Mesothelial cell of epicardium (in vitro differentiated cells): ENCODE measurements at places on chromosomes 6 and 20. TPM values are rescaled to one million over a fixed set of nuclear protein-coding genes. Genes with fewer than 3 reads are reported as not detected.

GRCh38 chr6:135658481-135658880 is 160.9 kb upstream of the AHI1 start:
- DNase-seq, result no peak

DNA sequence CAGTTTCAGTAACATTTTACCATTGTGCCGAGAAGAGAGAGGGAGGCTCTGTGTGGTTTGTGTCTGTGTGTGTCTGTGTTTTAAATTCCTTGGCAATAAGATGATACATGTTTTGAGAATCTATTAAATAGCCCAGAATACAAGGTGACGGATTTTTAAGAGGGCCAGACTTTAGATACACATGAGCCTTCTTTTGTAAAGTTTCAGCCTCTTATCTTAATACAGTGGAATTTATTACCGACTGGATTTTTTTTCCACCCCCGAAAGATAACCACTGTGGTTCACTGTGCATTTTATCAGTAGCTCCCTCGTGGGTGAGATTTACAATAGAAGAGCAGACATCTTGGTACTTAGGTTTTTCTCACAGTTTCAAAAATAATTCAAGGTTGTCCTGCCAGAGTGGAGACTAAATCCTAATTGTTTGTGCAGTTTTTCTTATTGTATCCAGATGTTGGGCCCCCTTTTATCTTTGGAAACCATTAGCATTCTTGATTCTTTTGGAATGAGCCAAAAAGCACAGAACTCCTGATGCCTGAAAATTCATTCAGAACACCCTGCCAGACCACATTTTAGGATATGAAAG is 49.9 kb downstream of the STK4 start:
- no peak for DNase-seq

- no peak for DNase-seq
Observed at GRCh38 chr20:10610251-10610650, 63.5 kb downstream of the JAG1 start.

- DNase-seq, result no peak
Observed at GRCh38 chr20:62922451-62922921, 3.8 kb downstream of the DIDO1 start.

The JAG1 gene
- total RNA-seq, result 70.6 to 74.1 TPM (median 70.9 TPM) in 3 replicates

The HMGCLL1 gene
- total RNA-seq, result 1.7 to 3.5 TPM (median 2.4 TPM) in 3 replicates

- DNase-seq, result no peak
Observed at GRCh38 chr6:26224940-26225847, 138.0 kb downstream of the HFE start.

DNA sequence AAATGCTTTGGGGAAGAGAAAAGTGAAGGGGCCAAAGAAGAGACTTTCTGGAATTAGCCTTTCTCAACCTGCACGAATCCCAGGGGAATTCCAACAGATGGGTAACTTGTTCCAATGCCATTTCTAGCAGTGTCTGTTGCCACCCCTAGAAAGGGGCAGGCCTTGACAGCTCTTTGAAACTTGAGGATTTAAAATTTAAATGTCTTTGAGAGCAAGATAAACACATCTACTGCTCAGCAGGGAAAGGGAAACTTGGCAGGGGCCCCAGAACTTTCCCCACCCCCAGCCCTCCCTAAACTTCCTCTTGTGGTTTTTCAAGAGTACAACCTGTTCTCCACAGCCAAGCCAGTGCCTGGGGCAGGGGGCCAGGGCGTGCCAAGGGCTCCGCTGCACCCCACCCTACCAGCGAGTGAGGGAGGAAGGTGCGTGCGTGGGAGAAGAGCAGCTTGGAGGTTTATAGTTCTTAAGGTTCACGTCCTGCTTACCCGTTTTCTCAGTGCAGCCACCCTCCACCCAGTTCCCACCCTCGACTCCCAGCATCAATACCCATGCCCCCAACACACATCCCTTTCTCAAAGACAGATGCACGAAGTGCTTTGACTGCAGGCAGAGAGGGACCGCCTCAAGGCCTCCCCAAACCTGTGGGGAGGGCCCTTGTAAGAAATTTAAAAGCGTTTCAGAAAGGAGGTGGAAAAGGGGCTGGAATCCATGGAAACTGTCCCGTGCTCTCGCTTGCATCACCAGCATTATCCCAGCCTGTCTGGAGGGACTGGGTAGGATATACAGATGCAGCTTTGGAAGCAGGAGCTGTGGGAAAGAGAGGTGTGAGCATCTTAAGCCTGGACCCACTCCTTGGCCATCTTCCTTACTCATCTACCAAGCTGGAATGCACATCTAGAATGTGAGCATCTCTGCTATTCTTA is 4.5 kb upstream of the TAF8 start:
- no peak for DNase-seq

DNA sequence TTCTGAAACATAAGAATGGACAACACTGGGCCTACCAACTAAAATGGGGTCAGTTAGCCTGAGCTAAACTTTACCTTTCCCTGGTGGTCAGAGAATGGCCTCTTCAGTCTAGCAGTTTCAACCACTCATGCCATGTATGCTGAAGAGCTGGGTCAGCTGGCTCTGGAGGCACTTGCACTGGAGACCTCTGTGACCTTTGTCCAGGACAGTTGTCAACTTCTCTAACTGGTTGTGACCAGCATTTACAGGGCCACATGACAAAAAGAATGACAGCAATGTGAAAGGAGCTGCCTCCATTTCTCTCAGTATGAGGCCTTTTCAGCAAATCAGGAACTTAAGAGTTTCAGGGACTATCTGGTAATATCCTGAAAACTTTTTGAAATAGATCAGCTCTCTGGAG is 59.9 kb upstream of the TMEM30A start:
- DNase-seq, result no peak

DNA sequence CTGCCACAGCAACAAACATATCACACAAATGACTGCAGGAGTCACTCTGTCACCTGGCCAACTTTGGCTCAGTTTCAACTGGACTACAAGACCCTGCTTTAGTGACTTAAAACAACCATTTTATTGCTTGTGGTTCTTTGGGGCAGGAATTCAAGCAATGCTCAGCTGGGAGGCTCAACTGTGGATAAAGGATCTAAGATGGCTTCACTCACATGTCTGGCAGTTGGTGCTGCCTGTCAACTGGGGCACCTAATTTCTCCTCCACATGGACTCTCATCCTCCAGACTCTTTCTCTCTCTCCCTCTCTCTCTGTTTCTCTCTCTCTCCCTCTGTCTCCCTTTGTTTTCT is 2.8 kb upstream of the EPB41L2 start:
- no peak for DNase-seq

DNA sequence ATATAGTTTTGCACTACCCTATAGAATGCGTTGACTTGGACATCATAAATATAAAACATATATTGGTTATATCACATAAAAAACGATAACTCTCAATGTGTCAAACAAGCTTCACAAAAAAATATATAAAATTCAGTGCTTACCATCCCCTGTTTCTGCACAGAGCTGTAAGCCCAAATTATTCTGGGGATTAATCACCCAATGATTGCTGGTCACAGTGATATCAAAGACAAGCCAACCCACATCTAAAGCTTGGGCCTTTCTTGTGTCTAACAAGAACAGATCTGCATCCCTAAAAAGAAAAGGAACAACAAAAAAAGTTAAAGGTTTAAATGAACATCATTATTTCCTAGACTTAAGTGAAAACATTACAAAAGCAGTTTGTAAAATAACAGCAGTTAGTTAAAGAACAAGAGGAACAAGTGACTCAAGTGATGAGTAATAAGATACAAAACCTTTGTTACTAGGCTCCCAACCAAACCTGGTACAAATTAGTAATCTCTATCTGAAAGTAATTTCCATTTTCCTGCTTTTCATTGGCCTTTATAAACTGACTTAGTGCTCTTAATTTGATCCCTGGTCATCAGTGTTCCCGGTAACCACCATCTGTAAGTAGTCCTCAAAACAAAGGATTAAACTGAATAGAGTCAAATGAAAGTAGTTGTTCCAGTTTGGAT is 81.1 kb downstream of the BMP5 start:
- no peak for DNase-seq
